ENCODE measurements at places on chromosomes 7 and 10.

GRCh38 chr10:29619241-29619669 is 15.5 kb downstream of the SVIL start:
- no peak for DNase-seq

DNA sequence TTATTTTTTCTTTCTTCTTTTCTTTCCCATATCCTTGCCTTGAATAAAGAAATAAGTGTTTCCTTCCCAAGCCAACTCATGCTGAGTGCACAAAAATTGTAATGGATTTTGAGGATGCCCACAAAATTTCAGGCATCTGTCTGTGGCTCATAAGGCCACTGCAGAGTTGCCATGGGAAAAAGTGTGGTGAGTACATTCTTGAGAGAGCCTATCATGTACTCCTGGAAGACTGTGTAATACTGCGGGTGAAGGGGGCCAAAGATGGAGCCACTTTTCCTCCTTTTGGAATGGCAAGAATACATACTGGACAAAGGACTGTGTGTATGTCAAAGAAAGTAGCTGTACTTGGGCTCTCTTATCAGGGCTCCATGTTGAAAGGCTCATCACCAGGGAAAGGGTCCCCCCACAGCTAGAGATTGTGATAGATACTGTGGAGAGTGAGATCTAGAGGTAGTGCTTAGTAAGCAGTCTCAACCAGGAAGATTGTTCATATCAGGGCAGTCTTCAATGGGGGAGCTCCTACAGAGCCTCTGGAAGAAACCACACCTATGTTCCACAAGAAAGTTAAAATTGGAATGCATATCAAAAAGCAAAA is 341.6 kb upstream of the KCND2 start:
- DNase-seq = no peak

DNA sequence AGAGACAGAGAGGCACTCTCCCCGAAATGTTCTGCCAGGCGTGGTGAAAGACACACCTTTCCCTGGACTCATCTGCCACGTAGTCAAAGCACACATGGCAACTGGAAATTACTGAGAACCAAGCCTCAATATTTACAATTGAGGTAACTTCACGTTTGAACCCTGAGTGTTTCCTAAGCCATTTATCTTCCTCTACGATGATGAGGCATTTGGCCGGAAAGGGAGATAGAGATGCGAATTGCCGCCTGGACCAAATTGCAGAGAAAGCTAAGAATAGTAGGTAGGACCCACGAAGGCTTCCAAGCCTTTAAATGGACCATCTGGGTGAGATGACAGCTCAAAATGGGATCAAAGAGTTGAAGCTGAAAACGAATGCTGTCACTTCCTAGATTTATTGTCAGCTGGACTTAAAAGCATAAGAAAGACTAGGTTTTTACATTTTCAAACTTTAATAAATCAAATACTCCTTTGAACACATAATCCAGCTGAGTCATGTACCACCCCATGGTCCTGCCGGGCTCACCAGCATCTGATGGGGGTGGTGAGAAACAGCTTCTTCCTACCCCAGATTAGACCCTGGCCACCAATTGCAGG is 135.6 kb upstream of the LYZL2 start:
- DNase-seq = no peak

DNA sequence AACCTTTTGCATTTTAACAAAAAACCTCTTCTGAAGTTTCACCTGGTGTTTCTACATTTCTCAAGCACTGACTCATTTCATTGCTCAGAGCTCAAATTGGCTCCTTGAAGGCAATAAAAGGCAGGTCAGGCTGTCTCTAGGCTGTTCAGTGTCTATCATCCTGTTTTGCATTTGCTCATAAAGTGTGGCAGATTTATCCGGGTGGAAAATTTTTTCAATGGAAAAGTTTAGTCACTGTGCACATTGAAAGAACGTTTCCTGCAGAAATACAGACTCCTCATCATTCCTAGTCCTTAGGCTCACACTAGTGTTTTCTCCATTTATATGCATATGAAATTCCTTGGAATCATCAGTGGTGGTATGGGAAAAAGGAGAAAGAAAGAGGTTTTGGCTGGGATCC is 114.2 kb upstream of the DGKB start:
- DNase-seq = no peak

GRCh38 chr7:112573302-112574039 is 92.7 kb downstream of the LSMEM1 start:
- DNase-seq = no peak

- DNase-seq = no peak
Observed at GRCh38 chr10:131855461-131856401, 45.1 kb upstream of the PPP2R2D start.

GRCh38 chr7:73761854-73762658 is 8.0 kb downstream of the CLDN3 start:
- DNase-seq = no peak

DNA sequence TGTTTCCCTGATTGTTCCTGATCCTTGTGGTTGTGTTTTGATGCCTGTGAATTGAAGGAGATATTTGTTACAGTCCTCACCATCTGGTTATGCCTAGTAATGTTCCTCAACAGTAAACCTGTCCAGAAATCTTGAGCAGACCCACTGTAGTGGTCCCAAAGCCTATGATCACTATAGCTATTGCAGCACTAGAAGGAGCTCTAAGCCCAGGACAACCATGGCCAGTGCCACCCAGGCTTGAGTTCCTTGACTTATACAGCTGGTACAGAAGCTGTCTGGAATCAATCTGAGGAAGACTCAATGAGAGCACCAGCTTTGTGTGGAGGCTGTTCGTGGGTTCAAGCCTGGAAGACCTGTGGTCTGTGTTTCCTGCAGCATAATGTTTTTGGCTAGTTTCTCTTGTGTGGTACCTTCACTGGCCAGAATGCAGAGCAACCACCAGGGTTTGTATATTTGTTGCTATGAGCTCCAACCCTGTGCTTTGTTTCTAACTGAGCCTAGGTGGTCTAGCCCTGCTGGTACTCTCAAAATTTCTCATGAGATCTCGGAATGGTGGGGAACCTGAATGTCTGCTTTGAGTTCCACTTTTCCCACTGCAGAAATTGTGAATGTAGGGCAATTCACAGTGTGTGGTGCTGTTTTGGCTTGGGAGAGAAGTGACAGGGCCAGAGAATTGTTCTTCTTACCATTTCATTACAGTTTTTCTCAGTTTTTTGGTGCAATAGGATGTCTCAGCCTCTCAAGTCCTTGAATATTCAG is 355.2 kb downstream of the SUGCT start:
- DNase-seq = no peak

Data from activated naive CD4-positive, alpha-beta T cell (primary cell).